ENCODE measurements at places on chromosomes 12 and 14.

GRCh38 chr14:100571837-100572236 lies 15.4 kb downstream of the BEGAIN start:
- no peak for DNase-seq

DNA sequence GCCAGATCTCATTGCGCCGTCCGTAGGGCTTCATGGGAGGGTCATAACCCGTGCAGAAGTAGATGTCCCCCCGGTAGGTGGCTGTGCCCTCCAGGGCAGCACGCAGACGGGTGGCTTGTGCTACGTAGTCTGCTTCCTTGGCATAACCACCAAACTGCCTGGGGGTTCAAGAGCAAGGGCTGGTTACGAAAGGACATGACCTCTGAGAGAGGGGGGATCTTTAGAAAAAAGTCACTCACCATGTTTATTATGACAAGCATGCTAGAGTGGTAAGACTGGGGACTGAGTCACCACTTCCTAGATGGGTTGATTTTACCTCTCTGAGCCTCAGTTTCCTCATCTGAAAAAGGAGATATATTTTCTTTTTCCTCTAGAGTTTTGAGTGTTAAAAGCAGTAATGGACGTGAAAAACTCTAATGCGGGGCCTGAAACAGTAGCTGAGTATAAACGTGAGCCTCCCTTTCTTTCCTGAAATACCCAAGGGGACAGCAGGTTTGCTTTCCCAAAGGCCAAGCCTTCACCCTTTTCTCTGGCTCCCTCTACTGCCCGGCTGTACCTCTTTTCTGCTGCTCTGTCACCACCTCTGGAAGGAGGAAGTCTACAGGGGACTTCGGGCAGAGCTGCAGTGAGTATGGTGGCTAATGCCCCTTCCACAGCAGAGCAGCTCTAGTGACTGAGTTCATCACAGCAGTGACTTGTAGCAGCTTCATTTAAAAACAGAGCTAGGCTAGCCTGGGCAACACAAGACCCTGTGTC lies 23.5 kb upstream of the GPRC5D start:
- DNase-seq: peak; percentile 23

GRCh38 chr14:77236814-77237213 lies 34.2 kb downstream of the NGB start:
- no peak for DNase-seq

DNA sequence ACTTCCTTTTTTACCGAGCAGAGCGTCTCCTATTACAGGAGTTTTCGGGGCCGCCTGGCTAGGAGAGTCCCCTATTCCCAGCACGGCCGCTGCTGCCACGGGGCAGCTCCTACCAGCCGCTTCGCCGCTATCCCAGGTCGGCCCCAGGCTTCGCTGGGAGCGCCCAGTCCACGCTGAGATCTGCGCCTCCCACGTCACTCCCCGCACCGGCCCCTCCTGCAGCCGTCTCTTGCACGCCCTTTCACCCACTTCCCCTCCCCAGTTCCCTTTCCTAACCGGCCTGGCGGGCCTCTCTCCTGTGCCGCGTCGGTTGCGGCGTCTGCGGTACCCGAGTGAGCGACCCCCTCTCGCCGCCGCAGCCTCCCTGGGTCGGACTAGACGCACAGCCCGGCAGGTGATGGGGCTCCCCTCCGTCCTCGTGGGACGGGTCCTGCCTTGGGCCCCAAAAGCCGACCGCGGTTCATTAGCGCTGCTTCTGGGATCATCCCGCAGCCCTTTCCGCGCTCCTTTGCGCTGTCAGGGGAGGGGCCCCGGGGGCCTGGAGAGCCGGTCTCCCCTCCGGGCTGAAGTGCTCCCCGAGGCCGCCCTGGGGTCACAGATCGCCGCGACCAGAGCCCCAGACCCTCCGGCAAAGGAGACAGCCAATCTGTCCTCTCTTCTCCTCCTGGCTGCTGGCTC lies 1318.4 kb downstream of the TMEM121 start:
- no peak for DNase-seq

GRCh38 chr14:91302391-91302790 lies 57.9 kb upstream of the GPR68 start:
- DNase-seq: no peak

GRCh38 chr12:54419088-54419887 lies at the start of gene ITGA5:
Gene ITGA5 (minus strand): TSS chr12:54419266. CDS start chr12:54419198, 68 bp downstream.
- no peak for DNase-seq

DNA sequence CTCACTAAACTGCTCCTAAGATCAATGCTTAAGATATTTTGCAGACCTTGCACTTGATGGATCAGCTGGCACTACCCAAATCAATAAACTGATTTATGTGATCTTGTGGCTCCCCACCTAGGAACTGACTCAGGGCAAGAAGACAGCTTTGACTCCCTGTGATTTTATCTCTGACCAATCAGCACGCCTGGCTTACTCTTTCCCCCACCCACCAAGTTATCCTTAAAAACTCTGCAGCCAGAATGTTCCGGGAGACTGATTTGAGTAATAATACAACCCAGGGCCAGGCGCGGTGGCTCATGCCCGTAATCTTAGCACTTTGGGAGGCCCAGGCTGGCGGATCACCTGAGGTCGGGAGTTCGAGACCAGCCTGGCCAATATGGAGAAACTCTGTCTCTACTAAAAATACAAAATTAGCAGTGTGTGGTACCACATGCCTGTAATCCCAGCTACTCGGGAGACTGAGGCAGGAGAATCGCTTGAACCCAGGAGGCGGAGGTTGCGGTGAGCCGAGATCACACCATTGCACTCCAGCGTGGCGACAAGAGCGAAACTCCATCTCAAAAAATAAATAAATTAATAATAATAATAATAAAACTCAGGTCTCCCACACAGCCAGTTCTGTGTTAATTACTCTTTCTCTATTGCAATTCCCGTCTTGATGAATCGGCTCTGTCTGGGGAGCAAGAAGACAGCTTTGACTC lies 12.0 kb downstream of the MORN3 start:
- DNase-seq: no peak

DNA sequence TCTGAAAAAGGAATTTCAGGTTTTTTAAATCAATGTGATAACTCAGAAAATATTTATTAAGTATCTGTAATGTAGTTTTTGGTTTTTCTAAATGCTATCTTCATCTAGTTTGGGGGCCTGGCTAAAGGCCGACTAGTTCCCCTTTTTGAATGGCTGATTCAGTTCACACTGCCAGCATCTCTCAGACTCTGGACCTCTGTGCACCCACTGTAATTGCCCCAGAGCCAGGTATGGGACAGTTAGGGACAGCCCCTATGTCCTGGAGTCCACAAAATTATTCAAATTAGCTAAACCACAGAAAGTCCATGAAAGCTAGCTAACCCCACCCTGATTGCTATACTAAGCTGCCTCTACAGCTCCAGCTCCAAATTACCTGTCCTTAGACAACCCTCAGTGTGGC lies 49.1 kb upstream of the RGS6 start:
- DNase-seq: no peak

DNA sequence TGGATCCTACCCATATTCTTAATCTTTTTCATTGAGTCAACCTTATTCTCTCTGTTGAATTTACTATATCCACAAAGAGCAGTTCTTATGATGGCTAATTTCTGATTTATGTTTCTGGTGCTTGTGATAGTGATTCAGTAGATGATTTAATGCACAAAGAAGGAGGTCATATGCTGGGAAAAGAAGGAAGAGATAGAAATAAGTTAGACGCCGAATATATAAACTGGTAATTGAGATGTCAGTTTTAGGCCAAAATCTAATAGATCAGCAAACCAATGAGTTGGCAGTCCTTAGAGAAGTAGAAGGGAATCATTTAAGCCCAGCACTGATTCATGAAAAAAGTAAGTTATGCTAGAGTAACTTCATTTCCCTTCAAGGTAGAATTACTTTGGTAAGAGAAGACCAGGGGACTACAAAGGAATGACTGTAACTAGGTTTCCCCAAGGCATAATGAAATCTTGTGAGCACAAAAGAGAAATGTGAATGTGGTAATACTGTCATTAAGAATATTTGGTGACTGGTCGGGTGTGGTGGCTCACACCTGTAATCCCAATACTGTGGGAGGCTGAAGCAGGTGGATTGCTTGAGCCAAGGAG lies 132.4 kb downstream of the TGFB3 start:
- DNase-seq: no peak

DNA sequence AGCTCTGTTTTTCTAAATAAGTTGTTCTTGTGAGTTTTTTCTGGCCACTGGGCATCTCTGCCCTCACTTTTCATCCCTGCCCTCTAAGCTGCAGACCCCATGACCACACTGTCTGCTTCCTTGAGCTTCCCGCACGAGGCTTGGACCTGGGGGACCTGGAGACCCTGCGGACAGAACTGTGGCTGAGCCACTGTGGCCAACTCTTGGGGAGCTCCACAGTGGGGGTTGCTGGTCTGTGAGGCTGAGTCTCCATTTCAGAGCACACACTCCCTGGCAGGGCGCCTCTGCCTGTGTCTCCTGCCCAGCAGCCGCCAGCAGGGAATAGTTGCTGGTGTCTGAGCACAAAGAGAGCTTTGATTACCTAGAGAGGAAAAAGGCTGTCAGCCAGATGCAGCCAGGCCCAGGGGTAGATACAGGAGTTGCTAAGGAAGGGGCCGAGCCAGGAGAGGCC lies 13.1 kb upstream of the RIN3 start:
- no peak for DNase-seq

- DNase-seq: no peak
These were observed 21.6 kb upstream of the HNF1A start for GRCh38 chr12:120956579-120957300.

Data from fibroblast of the conjunctiva (primary cell).